Activated CD4-positive, alpha-beta T cell treated with anti-CD3 and anti-CD28 coated beads for 36 hours (primary cell): ENCODE measurements at places on chromosomes 6 and 20. TPM values are rescaled to one million over a fixed set of nuclear protein-coding genes. Genes with fewer than 3 reads are reported as not detected.
A peak's percentile ranks its signal among the peaks of the same experiment; 100 is the strongest.

The FHL5 gene
- total RNA-seq, result not detected

- DNase-seq, result peak; percentile 33
These were observed 28.1 kb upstream of the ADTRP start for GRCh38 chr6:11806561-11807317.

GRCh38 chr20:21360705-21361104 lies 36.6 kb downstream of the NKX2-4 start:
- DNase-seq, result no peak

The TINAG gene
- not detected for total RNA-seq

DNA sequence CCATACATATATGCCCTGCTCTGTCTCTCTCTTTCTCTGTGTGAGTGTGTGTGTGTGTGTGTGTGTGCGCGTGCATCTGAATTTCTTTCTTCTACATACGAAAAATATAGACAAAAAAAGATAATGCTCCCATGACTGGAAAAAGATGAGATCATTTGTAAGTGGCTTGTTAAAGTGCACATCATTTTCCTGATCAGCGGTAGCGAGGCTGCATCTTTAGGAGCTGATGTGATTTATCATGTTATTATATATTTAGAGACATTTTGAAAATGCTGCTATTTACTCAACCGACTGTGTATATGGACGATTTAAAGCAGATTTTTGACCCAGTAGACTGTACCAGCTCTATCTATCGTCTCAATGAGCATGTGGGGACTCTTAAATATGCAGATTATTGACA lies 265.3 kb downstream of the TSHZ2 start:
- DNase-seq, result no peak
